ENCODE measurements at places on chromosomes 12 and 14. TPM values are rescaled to one million over a fixed set of nuclear protein-coding genes. Genes with fewer than 3 reads are reported as not detected.

Gene HCFC2
- total RNA-seq, result 27.7 TPM

Gene GPD1
- total RNA-seq, result under 0.01 TPM

Gene LHX5
- not detected for total RNA-seq

DNA sequence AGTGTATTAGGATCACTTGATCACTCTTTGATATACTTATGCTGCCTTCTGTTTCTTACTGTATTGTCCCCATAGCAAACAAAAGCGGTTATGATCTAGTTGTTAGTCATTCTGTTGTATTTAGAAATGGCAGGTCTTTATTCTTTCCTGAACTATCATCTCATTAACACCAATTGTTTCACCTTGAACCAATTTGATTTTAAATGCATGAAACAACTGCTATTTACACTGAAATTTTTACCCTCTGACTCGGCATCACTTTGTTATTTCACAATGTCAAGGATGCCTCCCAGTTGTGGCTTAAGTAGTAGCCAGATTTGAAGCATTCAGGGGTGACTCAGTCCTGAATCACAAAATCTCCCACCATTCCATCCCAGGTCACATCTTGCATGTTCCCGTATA is 303.5 kb downstream of the EGLN3 start:
- DNase-seq, result no peak

DNA sequence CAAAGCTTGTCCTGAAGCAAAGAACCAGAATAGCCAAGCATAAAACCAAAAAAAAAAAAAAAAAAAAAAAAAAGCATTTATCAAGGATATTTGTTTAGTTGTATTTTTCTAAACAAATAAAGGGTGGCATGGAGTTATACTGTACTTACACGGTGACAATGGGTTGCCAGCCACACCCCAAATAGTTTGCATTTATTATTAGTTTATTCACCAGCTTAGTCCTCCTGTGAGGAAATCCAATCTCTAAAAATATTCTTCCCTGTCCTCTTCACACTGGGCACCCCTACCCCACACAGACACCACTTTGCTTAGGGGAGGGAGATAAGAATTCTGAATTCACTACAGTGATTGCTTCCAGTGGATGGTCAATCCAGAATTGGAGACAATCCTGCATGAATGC is 18.9 kb downstream of the PLEKHG7 start:
- DNase-seq, result no peak

- DNase-seq, result no peak
These were observed 130.8 kb upstream of the EGLN3 start for GRCh38 chr14:34081576-34082136.

DNA sequence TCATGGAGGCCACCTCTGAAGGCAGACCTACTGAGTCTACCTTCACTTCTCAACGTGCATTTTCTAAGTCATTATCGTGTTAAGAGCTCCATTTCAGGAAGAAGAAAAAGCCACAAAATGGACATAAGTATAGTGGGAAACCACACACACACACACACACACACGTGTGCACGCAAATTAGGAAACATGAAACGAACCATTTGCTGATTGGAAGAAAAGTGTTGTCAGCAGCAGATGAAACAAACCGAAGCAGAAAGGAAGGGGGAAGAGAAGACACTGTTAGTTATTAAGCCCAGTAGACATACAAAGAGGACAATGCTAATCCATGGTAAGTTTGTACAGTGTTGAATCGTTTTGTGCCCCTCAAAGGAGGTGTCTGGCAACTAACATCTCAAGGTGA is 9.9 kb upstream of the VPS33A start:
- DNase-seq, result no peak

DNA sequence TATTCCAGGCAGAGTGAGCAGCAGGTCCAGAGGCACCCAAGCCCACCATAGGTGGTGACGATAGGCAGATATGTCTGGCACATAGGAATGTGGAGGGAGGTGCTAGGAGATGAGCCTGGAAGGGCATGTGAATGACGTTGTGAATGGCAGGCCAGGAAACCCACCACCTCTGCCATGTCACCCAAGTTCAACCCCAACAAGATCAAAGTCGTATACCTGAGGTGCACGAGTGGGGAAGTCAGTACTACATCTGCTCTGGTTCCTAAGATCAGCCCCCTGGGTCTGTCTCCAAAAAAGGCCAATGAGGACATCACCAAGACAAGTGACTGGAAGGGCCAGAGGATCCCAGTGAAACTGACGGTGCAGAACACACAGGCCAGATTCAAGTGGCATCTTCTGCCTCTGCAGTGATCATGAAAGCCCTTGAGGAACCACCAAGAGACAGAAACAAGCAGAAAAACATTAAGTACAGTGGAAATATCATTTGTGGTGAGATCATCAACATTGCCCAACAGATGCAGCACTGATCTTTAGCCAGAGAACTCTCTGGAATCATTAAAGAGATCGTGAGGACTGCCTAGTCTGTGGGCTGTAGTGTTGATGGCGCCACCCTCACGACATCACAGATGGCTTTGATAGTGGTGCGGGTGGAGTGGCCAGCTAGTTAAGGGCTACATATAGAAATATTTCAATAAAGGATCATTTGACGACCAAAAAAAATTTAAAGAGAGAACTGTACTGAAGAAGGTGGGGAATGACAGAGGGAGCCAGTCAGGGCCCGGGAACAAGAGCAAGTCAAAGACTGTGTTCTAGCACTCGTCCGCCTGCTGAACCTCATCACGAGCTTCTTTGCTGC is 99.7 kb downstream of the ZFP36L1 start:
- DNase-seq, result peak; percentile 62
